ENCODE measurements at places on chromosomes 7 and 10.

- DNase-seq = no peak
These were observed 11.0 kb upstream of the TRIM8 start for GRCh38 chr10:102633287-102633686.

DNA sequence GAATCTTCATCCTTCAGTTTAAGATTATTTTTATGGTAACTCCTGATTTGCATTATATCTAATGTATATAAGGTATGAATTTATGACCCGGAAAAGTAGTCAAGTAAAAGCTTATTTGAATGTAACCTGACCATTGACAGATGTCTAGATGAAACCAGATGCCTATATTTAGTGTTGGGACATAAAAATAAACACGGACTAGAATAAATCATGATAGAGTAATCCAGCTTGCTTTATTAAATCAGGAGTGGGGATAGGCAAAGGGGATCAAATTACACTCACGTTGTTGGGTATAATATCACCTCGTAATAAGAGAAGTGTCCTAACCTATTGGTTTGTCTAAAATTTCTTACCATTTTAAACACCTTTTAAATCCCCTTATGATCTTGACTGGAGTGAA lies 244.6 kb downstream of the AGMO start:
- no peak for DNase-seq

- no peak for DNase-seq
These were observed 8.4 kb upstream of the UCN3 start for GRCh38 chr10:5356302-5356763.

GRCh38 chr7:134533288-134533771 lies 6.0 kb downstream of the AKR1B10 start:
- DNase-seq = no peak

DNA sequence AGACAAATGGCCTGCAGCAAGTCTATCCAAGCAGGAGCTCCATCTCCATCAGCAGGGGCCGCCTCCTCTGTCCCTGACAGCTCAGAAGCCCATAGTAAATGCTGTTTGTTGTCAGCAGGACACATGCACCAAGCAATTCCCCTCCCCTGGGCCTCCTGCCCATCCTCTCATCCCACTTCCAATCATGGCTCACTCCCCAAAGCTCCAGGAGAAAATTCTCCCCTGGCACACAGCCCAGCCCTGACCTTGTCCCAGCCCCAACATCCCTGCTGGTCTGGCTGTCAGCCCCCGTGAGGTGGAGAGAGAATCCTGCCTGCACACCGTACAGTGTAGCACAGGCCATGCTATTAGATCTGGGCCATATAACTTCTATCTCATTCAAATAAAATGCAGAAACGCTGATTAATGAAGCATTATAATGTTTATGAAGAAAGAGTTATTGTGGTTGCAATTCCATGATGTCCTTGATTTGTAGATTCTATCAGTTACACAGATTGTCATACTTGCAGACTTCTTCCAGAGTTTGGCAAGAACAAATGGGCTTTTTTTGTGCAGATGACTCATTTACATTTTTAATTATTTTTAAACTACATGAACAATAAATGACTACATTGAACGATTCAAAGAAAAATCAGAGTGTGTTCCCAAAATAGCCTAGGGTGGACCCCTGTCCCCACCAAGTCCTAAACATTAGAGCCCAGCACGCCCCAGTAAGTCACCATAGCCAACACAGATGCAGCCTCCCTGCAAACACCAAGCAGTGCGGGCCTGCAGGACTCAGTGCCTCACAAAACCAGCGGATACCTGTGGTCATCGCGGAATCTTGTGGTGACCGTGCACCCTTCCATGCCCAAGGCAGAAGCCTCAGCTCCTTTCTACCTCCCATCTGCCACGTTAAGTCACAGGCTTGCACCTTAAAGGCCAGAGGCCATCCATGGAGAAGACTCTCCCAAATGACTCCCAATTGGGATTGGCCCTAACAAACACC lies 70.1 kb downstream of the COBL start:
- no peak for DNase-seq

GRCh38 chr7:149820622-149821190 lies 17.5 kb upstream of the ZNF862 start:
- no peak for DNase-seq

DNA sequence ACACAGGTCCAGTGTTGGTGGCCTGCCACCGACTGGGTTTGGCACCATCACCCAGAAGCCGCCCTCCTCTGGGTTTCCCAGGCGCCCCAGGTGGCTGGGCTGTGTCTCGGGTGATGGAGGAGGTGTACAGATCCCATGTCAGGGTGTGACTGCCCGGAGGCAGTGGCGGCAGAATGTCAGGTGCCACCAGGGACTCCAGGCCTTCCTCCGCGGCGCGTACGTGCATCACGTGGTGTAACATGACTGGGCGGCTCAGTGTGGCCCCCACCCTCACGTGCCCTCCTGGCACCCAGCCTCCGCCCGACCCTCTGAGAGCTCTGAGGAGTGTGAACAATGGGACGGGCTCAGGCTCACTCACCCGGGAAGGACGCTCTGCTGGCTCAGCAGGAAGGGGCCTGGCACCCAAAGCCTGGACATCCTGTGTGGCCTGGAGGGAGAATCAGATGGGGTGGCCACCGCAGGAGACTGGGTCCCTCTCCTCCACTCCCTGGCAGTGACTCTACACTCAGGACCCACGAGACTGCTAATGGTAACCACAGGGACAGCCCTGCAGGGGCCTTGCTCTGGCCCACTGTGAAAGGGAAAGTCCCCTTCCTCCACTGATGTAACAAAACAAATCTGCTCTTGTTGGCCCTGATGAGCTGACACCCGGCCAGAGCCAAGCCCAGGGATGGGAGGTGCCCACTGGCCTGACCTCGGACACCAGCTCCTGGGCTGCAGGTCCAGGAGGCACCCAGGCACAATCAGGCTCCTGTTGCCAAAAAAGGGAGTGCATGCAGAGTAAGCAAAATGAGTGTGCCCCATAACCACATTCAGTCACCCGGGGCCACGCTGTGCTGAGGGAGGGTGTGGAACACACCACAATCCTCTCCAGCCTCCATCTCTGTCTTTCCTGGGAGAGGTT lies 164.8 kb downstream of the PRKAG2 start:
- DNase-seq = no peak

- DNase-seq = no peak
These were observed 110.3 kb downstream of the VIPR2 start for GRCh38 chr7:159034394-159034793.

GRCh38 chr7:66657798-66658197 lies 29.1 kb downstream of the KCTD7 start:
- no peak for DNase-seq

- no peak for DNase-seq
These were observed at the start of gene CADPS2 for GRCh38 chr7:122886357-122887081. CADPS2 (minus strand) TSS chr7:122886460; CDS start chr7:122886337, 123 bp downstream.

- DNase-seq = peak; percentile 34
These were observed 45.7 kb downstream of the LYZL2 start for GRCh38 chr10:30583778-30584415.

DNA sequence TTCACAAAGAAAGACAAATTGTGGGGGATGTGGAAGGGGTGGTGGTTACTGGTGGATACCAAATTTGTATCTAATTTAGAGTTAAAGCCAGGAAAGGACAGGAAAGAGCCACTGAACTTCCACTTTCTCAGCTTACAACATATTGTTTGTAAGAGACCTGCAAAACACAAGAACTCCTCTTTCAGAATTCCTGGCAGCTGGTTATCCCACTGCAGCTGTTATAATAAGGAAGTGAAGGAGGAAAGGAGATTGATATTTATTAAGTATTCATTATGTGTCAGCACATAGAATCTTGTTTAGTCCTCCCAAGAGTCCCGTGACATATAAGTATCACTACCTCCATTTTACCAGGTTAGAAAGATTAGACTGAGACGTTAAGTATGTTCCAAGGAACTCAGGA lies 481.7 kb downstream of the PHTF2 start:
- DNase-seq = no peak
